ENCODE measurements at places on chromosomes 3 and 15. TPM values are rescaled to one million over a fixed set of nuclear protein-coding genes. Genes with fewer than 3 reads are reported as not detected.

The ABI3BP gene
- polyA plus RNA-seq: 8.4 TPM

The FETUB gene
- polyA plus RNA-seq: 0.05 TPM

The ERICH6 gene
- polyA plus RNA-seq: 0.08 TPM

DNA sequence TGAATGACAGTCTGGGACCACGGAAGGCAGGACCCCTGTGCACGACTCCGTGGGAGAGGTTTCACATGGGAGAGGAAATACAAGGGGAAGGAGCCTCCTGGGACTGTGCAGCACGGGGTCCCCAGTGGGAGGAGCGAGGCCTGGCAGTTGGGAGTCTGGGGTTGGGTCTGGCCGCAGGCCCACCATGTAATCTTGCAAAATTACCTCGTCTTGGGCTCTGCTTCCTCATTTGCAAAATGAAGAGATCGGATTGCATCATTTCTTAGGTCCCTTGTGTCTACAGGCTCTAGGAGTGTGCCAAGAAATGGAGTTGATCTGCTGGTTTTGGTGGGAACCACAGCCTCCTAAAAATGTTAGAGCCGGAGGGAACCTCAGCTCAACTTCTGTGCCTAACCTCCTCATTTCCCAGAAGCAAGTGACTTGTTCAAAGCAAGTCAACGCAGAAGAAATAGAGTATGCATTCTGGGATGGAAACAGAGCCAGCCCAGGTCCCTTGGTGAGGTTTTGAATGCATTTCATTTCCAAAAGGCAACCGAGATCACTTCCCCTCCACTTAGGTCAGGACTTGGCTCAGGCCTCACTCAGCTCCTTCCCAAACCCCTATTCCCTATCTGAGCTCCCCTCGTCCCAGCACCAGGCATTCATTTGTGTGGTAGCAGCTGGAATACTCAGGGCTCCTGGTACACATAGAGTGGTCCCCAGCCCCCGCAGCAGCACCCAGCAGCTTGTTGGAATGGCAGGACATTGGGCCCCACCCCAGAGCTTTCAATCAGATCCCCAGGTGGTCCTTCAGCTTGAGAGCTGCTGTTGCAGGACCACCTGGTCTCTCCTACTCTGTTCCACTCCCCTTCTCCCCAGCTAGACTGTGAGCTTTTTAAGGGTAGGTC, 267.7 kb downstream of the XXYLT1 start:
- H3K4me1 ChIP-seq: no peaks in the 10 kb centered on the region
- no peaks in the 10 kb centered on the region for H3K36me3 ChIP-seq
- H3K4me3 ChIP-seq: no peak overlapping the region
- DNase-seq: no peak
- no peak overlapping the region for H3K27ac ChIP-seq
- peaks cover 4% of the 10 kb centered on the region for H3K27me3 ChIP-seq

GRCh38 chr3:71120012-71120411, 463.5 kb downstream of the FOXP1 start:
- DNase-seq: no peak
- no peak overlapping the region for H3K4me3 ChIP-seq
- peaks cover 2% of the 10 kb centered on the region for H3K4me1 ChIP-seq
- H3K27me3 ChIP-seq: no peaks in the 10 kb centered on the region

DNA sequence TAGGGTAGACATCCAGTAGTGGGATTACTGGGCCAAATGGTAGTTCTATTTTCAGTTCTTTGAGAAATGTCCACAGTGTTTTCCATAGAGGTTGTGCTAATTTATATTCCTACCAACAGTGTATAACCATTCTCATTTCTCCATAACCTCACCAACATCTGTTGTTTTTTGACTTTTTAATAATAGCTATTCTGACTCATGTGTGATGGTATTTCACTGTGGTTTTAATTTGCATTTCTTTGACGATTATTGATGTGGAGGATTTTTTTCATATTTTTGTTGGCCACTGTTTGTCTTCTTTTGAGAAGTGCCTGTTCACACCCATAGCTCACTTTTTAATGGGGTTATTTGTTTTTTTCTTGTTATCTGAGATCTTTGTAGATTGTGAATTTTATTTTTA, 125.2 kb downstream of the CFAP20DC start:
- DNase-seq: no peak
- no peak overlapping the region for H3K27ac ChIP-seq
- H3K36me3 ChIP-seq: no peaks in the 10 kb centered on the region
- no peak overlapping the region for H3K4me3 ChIP-seq
- no peaks in the 10 kb centered on the region for H3K27me3 ChIP-seq

GRCh38 chr3:69588170-69588569, 151.1 kb upstream of the MITF start:
- H3K4me1 ChIP-seq: no peaks in the 10 kb centered on the region
- no peak for DNase-seq
- H3K27ac ChIP-seq: no peak overlapping the region
- H3K27me3 ChIP-seq: no peaks in the 10 kb centered on the region
